ENCODE measurements at places on chromosomes 12 and 14.
A peak's percentile ranks its signal among the peaks of the same experiment; 100 is the strongest.

GRCh38 chr14:88195676-88196075 is 127.4 kb downstream of the KCNK10 start:
- DNase-seq = no peak

DNA sequence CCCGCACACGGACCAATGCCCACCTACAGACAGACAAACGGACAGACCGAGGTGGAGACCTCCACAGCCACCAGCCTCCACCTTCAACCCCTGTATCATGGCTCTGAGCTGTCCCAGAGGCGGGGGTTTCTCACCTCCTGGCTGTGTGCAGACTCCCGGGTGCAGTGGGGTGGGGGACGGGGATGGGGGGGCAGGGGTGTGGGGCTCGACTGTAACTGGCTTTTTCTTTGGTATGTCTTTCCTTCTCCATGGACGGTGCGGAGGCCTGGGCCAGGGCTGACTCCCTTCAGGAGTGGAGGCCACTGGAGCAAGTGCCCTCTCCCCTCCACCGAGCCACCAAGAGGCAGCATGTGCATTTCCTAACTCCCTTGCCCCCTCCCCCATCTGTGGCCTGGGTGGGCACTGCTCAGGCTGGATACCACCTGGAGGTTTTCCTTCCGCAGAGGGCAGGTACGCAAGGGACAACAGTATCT is 122.6 kb downstream of the ESRRB start:
- no peak for DNase-seq

DNA sequence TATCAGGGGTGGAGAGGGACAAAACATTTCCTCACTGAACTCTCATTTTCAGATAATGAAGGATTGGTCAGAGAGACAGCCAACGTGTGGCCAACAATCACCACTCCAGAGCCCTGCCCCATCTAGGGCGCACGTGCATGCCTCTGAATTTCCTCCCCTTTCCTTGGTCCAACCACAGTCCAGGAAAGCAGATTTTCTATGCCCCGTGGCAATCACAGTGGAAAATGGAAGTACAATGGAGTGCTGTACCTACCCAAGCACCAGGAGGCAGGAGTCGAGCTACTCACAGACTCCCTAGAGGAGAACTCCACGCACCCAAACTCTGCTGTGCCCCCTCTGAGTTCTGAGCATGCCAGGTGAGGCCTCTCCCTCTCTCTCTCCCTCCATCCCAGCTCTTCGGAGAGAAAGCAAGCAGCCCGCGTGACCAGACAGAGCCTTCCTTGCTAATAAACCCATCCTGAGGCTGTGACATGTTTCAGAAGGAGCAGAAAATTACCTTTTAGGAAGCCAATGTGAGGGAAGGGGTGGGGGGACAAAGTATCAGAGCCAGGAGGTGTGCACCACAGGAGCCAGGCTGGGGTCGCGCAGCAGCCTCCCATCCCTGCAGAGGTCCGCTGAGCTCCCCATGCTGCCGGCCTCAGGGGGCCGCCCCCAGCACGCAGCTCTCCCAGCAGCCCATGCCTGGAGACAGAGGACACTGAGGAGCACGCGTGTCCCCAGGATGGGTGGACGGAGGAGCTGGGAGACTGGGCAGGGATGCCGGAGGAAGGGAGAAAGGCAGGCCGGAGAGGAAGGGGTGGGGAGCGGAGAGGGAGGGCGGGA is 73.4 kb downstream of the PITPNM2 start:
- no peak for DNase-seq

DNA sequence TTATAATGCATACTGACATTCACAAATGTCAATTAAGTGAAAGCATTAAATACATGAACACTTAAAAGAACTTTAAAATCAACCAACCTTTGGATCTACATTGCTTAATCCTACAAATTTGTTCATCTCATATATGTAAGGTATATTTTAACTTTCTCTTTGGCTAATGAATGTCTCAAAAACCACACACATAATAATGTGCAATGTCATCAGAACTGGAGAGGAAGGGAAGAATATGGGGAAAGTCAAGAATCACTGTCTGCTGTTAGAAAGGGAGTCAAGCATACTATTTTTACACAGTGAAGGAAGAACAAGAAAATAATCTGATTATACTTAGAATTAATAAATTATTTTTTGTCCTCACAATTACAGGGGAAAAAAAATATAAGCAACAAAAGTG is 4.9 kb downstream of the GMFB start:
- DNase-seq = peak; percentile 13

GRCh38 chr14:24837280-24838046 is 203.5 kb upstream of the GZMB start:
- peak; percentile 89 for DNase-seq

DNA sequence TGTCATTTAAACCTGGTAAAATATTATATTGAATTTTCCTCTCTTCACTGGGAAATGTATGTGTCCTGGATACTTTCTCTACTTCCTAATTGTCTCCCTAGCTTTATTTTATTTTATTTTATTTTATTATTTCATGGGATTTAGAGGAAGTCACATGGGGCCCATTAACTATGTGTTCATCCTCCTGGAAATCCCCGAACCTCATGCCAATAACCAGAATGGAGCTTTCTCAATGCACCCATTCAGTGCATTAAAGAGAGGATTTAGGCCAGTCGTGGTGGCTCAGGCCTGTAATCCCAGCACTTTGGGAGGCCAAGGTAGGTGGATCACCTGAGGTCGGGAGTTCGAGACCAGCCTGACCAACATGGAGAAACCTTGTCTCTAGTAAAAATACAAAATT is 1.3 kb upstream of the RPGRIP1 start:
- no peak for DNase-seq

DNA sequence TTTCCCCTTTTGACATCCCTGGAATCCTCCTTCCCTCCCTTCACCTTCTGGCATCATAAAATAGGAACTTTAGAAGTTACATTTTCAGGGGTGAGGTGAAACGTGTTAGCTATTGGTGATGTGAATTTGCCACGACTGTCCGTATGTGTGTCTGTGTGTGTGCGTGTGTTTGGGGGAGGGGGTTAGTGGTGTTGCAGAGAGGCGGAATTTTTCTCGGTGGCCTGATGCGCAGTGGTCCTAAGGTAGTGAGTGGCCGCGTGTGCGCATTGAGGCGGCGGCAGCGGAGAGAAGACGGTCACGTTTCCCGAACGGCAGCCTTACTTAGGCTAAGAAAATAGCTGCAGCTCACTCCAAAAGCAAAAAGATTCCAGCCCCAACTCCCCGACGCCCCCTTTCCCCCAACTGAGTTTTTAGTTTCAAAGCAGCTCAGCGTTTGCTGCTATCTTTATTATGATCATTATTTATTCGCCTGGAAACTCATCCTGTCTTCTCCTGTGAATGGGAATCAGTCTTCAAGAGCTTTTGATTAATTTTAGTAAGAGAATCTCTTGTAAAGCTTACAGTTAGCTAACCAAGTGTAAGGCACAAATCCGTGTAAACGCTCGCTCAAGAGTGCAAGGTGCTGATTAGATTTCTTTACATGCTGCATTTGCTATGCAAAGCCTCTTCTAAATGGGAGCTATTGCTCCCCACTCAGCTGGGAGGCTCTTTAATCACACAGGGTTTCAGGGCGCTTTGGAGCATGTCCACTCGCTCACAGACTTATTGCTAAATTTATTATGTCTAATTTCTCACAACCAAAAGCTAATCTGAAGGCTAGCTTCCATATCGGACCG is 4.7 kb downstream of the FLRT2 start:
- no peak for DNase-seq

DNA sequence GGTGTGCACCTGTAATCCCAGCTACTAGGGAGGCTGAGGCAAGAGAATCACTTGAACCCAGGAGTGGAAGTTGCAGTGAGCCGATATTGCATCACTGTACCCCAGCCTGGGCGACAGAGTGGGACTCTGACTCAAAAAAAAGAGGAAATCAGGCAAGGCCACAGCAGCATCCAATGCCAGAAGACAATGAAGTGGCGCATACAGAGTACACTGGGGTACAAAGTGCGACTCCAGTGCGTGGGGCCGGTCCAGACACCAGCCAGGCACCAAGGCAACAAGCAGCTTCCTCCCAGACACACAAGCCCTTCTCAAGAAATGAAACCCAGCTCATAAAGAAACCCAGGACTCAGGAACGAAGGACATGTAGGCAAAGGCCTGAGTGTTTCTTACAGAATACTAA is 28.2 kb downstream of the TTC7B start:
- no peak for DNase-seq

Measured in kidney glomerular epithelial cell (primary cell).